CD4-positive, alpha-beta T cell (primary cell): ENCODE measurements at places on chromosomes 1 and 21.

DNA sequence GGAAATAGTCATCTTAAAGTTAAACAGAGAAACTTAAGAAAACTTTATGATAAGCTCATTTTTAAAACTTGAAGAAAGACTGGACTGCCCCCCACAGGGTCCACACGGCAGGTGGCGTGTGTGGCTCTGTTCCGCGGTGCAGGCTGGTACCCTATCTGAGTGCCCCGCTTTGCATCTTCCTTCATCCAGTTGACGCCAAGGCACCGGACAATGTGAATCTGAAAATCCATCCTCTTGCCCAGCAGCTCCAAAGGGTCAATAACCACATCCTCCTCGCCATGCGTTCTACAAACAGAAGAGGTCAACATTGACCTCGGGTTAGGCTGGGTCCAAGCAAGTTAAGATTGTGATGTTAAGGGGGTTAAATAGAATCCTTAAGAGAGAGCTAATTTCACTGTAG lies 54.5 kb downstream of the SCCPDH start:
- DNase-seq = no peak

GRCh38 chr1:4838231-4838630 lies 183.8 kb downstream of the AJAP1 start:
- no peak for DNase-seq

- DNase-seq = no peak
Measured at GRCh38 chr1:233409540-233409939, 82.0 kb downstream of the MAP3K21 start.

GRCh38 chr1:193543259-193543658 lies 356.8 kb upstream of the B3GALT2 start:
- no peak for DNase-seq

DNA sequence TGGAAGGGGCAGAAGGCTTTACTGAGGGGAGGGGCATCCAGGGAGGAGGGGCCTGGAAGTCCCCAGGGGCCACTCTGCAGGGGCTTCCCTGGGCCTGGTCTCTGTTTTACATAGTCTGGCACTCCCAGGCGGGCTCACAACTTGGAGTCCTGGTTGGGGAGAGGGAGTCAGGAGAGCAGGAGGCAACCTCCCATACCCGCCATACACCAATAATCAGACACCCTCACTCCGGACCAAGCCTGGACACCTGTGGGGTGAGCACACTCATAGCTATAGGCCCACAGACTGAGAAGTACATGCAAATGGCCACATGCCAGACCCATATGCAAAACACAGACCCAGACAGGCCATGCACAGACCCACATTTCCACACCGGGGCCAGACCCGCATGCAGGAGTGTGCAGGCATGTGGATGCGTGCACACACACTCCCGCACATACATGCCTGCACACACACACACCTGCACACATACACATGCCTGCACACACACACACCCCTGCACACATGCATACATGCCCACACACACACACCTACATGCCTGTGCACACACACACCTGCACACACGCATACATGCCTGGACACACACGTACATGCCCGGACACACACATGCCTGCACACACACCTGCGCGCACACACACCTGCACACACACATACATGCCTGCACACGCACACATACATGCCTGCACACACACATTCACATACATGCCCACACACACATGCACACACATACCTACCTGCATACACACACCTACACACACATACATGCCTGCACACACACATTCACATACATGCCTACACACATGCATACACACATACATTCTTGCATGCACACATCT lies 89.5 kb upstream of the RUNX3 start:
- no peak for DNase-seq

DNA sequence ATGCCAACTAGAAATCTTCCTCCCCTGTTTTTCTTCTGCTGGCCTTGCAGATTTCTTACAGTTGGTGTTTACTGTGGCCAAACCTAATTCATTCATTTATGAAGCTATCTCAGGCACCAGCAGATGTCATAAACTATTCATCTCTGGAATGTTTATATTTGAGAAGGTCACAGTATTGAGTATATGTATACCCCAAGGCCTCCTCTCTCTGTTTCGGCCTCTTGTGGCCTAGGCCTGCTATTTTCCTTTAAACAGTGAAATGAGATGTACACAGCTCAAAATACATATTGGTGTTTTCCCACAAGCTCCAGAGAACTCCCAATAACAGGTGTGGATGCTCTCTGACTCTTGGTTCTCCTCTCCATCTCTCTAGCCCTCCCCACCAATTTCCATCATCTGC lies 520.7 kb upstream of the CAMK1G start:
- no peak for DNase-seq

GRCh38 chr1:229437443-229437842 lies 3.5 kb upstream of the ACTA1 start:
- DNase-seq = no peak

DNA sequence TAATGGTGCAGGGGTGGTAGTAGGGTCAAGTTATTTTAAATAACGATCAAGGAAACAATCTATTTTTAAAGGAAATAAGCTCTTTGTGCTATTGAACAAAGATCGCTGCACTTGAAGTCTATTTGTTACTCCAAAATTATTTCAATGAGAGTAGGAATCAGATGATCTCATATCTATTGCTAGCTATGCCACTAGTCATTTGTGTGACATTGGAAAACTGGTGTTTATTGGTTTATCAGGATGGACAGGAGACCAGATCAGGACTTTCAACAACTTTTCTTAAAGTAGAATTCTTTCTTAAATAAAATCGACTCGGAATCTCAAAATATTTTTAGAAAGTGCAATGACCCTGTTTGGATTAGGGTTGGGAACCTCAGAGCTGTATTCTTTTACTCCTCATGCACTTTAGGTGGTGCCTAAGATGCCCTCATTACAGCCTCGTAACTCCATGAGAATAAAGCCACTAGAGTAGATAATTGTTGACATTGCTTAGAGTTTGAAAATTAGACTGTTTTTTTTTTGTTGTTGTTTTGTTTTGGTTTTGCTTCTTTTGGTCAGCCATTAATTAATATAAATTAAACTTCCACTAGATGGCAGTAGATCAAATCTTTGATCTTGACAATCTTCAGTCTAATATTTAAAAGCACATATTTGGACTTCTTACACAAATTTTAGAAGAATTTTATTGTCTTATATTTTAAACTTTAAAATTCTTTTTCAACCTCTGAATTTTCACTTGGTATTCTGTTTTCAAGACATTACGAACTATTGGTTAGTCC lies 352.4 kb downstream of the USP25 start:
- no peak for DNase-seq

GRCh38 chr21:20311234-20311787 lies 686.9 kb upstream of the NCAM2 start:
- DNase-seq = no peak
